ENCODE measurements at places on chromosomes 1 and 21.

- DNase-seq = no peak
These were observed 11.2 kb upstream of the PLPP3 start for GRCh38 chr1:56590520-56591011.

DNA sequence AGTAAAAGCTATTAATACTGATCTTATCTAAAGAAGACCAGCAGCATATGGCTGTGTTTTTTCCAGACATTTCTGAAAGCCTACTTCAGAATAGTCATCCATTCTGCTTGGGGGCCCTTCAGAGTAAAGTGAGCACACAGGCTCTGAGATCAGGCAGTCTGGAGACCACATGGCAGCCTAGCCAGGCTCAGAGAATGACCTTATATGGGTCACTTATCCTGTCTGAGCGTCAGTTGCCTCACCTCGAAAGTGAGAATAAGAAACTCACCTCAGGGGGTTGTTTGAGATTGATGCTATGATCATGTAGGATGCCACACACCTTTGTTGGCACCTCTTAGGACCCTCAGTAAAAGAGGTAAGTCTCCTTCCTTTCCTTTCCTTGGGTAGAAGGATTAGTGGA lies 270.4 kb downstream of the GRIK1 start:
- DNase-seq = no peak

- no peak for DNase-seq
These were observed 13.3 kb downstream of the PTCH2 start for GRCh38 chr1:44829506-44830384.

- no peak for DNase-seq
These were observed 102.1 kb upstream of the MARK1 start for GRCh38 chr1:220425852-220426251.

- no peak for DNase-seq
These were observed 941 bp downstream of the ELAVL4 start for GRCh38 chr1:50109647-50110075.

DNA sequence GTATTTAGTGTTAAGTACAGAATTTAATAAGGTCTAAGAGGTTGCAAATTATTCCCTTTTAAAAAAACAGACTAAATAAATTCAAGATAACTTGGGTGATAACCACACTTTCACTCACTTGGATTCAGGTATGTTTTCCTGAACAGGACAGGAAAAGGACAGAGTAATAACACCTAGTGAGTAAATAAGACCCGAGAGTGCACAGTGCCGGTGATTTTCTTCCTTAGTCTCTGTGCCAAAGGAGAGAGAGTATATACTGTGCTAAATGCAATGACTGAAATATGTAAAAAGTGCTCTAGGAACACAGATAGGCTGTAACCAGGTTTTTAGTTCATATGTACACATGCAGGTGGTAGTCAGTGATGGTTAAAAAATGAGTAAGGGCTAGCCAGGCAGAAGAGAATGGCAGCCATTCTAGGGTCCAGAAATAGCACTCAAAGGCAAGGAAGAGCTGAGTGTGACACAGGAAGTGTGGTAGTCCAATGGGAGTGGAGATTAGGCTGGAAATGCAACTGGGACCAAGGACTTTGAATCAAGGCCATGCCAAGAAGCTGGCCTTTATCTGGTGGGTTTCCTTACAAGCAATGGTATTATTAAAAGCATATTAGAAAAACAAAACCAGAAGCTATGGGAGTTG lies 58.1 kb downstream of the NRIP1 start:
- DNase-seq = no peak

- DNase-seq = no peak
These were observed 22.8 kb downstream of the IFI44 start for GRCh38 chr1:78672428-78672827.

DNA sequence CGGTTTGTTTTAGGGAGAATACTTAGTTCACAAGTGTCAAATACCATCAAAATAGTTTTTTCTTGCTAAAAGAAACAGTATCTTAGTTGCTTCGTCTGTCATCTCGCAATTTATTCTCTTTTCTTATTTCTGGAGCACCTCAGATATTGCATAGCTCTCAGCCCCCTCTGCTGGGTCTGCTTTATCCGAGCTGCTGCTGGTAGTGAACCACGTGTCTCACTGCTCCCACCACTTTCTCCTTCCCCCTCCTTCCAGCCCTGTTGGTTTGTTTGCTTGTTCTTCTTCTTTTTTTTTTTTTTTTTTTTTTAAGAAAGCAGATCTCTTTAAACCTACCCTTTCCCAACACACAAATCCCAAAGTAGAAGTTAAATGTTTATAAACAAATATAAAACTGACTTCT lies 170.8 kb downstream of the EDEM3 start:
- DNase-seq = no peak

DNA sequence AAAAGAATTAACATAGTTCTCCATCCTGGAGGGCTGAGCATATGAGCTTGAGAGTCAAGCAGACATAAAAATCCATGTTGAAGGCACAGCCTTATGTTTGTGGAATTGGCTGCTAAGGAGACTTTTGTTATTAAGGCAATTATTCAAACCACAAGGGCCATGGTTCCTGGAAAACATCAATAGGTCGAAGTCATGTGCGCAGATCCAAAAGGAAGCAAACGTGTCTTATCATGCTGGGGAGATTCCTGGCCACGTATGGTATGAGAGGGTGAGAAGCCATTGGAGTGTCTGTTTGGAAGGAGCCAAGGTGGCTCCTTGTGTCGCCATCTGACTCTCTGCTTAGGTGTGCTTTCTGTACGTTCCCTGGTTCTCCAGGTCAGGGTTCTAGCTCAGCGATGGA lies 61.8 kb upstream of the COA6 start:
- no peak for DNase-seq

DNA sequence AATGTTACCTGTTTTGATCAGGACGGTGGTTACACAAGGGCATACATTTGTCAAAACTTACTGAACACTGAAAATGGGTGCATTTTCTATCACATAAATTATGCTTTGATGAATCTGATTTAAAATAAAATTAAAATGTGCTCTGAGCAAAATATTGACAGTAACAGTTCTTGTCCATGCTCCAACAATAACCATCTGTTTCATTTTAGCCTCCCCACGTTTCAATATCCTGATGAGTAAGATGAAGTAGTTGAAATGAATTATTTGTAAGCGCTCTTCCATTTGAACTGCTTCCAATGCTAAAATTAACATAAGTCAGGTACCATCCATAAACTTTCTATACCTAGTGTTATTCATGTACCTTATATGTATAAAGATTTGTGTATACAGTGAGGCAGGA lies 365.4 kb downstream of the LTN1 start:
- DNase-seq = no peak

- DNase-seq = peak; percentile 9
These were observed 175.1 kb downstream of the ADSS2 start for GRCh38 chr1:244276646-244277045.

DNA sequence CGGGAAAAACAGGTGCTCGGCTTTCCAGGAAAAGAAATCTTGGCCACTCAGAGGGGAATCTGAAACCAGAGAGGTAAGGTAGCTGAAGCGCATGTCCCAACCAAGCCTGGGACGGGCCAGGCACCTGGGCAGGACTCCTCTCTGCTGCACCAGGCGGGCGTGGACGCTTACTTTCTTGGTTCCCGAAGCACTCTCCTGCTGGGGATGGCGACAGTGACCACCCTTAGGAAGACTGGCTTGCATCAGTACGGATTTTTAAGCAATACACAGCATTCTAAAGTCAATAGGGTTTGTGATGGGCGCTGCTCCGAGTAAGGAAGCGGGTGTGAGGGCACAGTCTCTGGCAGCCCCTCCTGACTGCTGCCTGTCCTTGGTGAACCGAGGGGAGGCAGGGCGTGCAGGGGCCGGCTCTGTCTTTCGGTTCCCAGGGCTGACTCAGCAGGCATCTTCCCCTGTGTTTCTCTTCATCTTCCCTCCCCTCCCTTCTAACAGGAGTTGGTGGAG lies 74.9 kb upstream of the ANGPTL1 start:
- DNase-seq = no peak

DNA sequence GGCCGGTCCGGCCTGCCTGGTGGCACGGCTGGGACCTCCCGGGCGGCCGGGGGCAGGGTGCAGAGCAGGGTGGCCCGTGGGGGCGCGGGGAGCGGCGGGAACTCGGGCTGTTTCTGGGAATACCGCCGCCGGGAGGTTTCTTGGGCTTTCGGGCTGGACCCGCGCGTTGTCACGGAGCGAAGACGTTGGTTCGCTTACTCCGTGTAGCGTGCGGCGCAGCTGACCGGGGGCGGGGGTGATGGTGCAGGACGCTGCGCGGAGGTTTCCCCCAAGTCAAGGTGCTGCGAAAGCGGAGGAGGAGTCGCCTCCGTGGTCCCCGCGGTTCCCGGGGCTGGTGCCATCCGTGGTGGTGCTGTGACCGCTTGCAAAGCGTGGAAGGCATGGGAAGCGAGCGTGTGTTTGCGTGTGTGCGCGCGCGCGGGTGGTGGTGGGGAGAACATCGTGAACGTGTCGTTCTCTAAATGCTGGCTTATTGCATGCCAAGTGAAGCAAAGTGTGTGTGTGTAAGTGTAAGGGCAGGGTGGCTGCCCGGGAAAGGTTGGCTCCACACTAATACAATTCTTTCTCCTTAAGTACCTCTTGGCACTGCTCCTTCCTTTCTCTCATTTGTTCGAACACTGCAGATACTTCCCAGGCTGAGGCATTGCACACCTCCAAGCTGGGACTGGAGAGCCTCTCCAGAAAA lies 1.1 kb downstream of the RYR2 start:
- no peak for DNase-seq

- peak; percentile 97 for DNase-seq
These were observed 33.3 kb upstream of the CSF1 start for GRCh38 chr1:109877317-109877771.

DNA sequence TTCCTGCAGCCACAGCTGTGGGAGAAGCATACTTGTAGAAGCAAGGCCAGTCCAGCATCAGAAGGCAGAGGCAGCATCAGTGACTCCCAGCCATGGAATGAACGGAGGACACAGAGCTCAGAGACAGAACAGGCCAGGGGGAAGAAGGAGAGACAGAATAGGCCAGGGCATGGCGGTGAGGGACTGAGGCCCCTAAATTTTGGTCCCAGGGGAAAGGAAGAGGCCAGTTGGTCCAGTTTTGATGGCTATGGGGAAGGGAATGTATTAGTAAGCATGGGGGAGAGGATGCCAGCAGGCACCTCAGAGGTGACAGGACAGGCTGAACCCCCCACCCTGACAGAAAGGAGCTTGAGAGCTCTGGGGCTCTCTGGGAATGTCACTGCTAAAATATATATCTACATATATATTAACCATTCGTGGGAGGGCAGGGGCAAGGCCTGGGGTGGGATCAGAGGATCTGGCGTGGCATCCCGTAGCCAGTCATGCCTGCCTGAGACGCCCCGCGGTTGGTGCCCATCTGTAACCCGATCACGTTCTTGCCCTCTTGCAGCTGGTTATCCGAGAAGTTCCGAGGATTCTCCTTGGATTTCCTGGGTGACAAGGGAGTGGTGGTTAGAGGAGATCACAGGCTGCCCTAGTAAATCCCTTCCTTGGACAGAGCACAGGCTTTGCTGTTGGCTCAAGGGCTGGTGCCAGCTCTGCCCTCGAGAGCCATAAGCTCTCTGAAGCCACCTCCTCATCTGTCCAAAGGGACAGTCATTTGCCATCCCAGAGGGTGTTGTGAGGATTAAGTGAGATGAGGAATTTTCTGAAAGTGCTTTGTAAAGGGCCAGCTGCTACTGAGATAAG lies 6.7 kb downstream of the TAGLN2 start:
- DNase-seq = peak; percentile 53

DNA sequence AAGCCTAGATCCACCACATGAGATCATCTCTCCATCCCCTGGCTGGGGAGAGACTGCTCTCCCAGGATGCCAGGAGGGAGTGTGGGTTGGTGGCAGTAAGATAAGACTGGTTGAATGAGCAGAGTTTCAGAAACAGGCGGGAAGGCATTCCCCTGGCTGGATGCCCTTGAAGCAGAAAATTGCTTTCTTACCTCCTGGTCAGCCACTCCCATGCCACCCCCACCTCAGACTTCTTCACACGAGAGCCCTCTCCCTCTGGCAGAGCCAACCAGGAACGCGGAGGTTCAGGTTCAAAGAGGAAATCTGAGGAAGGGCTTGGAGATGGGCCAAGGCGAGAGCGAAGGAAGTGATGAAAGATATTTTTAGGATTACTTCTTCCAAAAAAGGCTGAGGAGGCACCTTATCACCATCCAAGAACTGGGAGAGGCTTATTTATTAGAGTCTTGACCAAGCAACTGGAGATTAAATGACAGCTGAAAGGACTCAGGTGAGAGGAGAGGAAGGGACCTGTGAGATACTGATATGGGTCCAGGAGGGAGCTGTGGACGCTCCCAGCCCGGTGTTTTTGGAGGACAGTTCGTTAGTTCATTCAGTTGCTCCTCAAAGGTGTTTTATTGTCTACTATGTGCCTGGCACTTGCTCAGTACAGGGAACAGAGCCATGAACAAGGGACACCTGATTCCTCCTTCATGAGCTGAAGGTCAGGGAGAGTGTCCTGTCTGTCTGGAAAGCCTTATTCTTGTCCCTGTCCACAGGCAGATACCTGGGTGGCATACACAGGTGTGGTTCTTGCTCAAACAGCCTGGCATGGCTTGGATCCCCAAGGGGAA lies 18.9 kb upstream of the SLC26A9 start:
- no peak for DNase-seq

DNA sequence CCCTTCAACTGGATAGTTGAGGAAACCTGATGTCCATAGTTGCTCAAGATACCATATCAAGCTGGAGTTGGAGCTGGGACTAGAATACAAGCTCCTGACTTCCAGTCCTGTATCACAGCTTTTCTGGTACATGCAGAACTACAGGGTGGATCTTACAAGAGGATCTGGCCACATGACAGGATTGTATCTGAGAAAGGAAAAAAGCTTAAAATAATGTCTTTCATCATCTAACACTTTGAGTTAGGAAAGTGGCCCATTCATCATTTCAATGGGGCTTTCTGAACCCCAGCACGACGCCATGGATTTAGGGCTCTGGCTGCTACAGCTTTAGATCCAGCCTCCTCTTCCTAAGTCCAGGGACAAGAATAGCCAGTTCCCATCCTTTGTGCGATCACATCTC lies 46.9 kb downstream of the RASSF5 start:
- no peak for DNase-seq

- DNase-seq = peak; percentile 11
These were observed 86.8 kb upstream of the PLPPR4 start for GRCh38 chr1:99177465-99177864.

GRCh38 chr1:57741521-57741920 lies 317.7 kb upstream of the DAB1 start:
- DNase-seq = no peak

GRCh38 chr1:54144366-54144765 lies 8.4 kb downstream of the CDCP2 start:
- DNase-seq = no peak

DNA sequence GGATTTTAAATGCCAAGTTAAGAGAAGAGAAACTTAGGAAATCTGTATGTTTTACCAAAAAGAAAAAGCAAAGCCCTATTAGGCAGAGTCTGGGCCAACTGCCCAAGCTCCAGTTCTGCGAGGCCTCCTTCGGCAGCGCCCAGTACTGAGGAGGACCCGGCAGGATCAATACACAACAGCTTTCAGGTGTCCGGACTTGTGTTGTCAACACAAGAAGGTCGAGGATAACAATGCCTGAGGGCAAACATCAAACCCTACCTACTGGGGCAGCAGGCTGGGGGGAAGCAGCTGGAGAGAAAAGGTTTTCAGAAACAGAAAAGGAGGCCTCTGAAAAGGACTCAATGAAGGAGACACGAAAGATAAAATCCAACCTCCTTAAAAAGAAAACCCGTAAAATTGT lies 98.1 kb upstream of the GJB5 start:
- no peak for DNase-seq

Measured in adipocyte (in vitro differentiated cells).